ENCODE measurements at places on chromosomes 2 and 18. TPM values are rescaled to one million over a fixed set of nuclear protein-coding genes. Genes with fewer than 3 reads are reported as not detected.

DPYSL5 gene
- total RNA-seq, result not detected

DNA sequence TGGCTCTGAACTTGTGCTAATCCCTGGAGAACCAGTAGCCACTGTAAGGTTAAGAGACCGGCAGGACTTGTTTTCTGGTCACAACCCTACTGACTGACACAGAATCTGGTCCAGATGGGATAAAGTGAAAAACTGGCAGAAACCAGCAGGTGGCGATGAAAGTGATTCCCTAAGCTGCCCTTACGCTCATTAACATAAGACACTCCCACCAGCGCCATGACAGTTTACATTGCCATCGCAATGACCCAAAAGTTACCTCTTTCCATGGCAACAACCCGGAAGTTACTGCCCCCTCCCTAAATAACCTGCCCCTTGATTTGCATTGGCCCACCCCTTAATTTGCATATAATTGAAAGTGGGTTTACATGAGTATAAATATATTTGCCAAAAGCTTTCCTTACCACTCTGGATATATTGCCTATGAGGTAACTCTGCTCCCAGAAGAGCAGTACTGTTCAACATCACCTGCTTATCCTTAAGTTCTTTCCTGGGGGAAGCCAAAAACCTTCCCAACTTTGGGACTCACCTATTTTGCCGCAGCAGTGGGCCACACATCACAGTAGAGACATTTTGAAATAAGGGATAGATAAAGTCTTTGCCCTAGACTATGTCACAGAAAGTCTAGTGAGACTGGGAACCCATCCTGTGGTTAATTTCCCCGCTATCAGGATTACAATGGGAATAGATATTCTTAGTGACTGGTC is 35.8 kb upstream of the AFF3 start:
- DNase-seq, result no peak
- H3K36me3 ChIP-seq, result no peaks in the 10 kb centered on the region
- no peak overlapping the region for H3K27ac ChIP-seq
- H3K4me3 ChIP-seq, result no peak overlapping the region
- peaks cover 20% of the 10 kb centered on the region for H3K4me1 ChIP-seq
- H3K27me3 ChIP-seq, result peaks cover 17% of the 10 kb centered on the region

NFATC1 gene
- 1.4 TPM for total RNA-seq

MARCO gene
- total RNA-seq, result not detected

PLB1 gene
- 0.43 TPM for total RNA-seq

- H3K36me3 ChIP-seq, result no peaks in the 10 kb centered on the region
- H3K4me1 ChIP-seq, result no peaks in the 10 kb centered on the region
- no peak overlapping the region for H3K27ac ChIP-seq
- no peak for DNase-seq
- no peaks in the 10 kb centered on the region for H3K27me3 ChIP-seq
- H3K4me3 ChIP-seq, result no peak overlapping the region
Observed at GRCh38 chr2:209005371-209005770, 418.5 kb upstream of the MAP2 start.

DNA sequence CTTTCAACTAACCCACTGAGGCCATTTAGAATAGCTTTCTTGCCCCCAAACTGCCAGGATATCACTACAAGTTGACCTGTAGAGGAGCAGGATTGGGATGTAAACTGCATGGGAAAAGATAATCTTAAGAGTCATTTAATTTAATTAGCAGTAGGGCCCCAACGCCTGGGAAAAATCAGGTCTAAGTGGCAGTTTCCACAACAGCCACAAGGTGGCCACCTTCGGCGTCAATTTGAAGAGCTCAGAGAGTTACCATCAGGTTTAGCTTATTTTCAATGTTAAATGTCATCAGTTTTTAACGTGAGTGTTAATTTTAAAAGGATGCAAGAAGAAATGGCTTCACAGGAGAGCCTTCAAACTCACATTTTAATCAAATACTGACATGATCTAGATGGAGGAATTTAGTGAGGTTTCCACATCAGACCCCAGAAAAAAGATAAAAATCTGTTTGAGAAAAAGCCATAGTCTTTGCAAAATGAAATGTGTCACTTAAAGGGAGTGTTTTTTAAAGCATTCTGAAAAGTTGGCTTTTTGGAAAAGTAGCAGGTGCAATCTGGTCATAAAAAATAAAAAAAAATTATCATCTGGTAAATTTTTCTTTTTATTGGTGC is 77.3 kb upstream of the UPP2 start:
- peak; percentile 41 for DNase-seq
- peak overlapping the region; percentile 51 for H3K27ac ChIP-seq
- peaks cover 7% of the 10 kb centered on the region for H3K27me3 ChIP-seq
- H3K4me3 ChIP-seq, result no peak overlapping the region
- peaks cover 21% of the 10 kb centered on the region for H3K4me1 ChIP-seq

GRCh38 chr2:10140841-10141610 is 18.5 kb downstream of the RRM2 start:
- H3K4me1 ChIP-seq, result peaks cover 11% of the 10 kb centered on the region
- no peak overlapping the region for H3K4me3 ChIP-seq
- no peaks in the 10 kb centered on the region for H3K27me3 ChIP-seq

DNA sequence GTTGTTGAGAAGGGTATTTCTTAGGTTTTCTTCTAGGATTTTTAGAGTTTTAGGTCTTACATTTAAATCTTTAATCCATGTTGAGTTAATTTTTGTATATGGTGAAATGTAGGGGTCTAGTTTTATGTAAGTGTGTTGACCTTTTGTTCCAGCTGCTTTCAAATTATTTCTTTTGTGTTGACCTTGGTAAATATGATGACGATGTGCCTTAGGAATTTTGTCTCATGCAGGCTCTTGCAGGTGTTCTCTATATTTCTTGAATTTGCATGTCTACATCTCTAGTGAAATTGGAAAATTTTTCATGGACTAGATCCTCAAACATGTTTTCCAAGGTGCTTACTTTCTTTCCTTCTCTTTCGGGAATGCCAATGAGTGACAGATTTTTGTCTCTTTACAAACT is 1609.3 kb upstream of the ZEB2 start:
- no peak for DNase-seq
- no peak overlapping the region for H3K4me3 ChIP-seq
- H3K27me3 ChIP-seq, result peaks cover 3% of the 10 kb centered on the region
- peaks cover 10% of the 10 kb centered on the region for H3K4me1 ChIP-seq
- H3K36me3 ChIP-seq, result no peaks in the 10 kb centered on the region

DYSF gene
- total RNA-seq, result 0.57 TPM

MRPL30 gene
- total RNA-seq, result 29.7 TPM

DNA sequence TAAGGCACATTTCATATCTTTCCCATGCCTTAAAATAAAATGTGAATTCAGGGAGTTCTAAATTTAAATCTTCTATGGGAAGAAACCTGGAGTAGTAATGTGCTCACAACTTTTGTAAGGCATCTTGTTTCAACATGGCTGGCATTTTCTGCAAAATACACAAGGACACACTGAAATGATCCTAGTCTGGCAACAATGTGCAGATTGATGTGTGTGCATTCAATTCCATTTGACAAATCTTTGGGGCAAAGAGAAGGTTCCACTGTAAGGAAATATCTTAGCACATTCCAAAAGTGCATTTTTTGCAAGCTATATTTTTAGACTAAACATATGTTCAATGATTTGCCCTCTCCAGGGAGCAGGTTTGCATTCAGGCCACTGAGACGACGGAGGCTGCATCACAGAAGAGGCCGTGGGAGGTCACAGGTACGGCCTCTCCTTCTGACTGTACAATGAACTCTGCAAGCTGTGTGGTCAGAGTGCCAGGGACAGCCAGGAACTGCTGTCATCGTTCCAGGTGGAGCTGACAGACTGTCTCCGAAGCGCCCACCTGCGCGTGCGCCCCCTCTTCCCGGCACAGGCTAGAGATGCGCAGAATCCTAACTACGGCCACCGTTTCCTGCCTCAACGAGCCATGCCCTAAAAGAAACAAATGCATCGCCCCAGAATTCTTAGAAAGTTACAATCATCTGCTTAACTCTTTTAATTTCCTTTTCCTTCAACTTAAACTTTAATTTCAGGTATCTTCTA is 149.2 kb upstream of the POU3F3 start:
- no peaks in the 10 kb centered on the region for H3K4me1 ChIP-seq
- H3K4me3 ChIP-seq, result no peak overlapping the region
- no peak for DNase-seq

TFPI gene
- total RNA-seq, result 23.5 TPM

GRCh38 chr2:85797263-85797660 is 43.5 kb downstream of the ATOH8 start:
- peaks cover 14% of the 10 kb centered on the region for H3K36me3 ChIP-seq
- no peak overlapping the region for H3K27ac ChIP-seq
- H3K4me3 ChIP-seq, result no peak overlapping the region
- H3K27me3 ChIP-seq, result peaks cover 6% of the 10 kb centered on the region
- H3K4me1 ChIP-seq, result peaks cover 53% of the 10 kb centered on the region
- no peak for DNase-seq

GRCh38 chr2:25035537-25036220 is 6.2 kb upstream of the EFR3B start:
- peaks cover 5% of the 10 kb centered on the region for H3K4me1 ChIP-seq
- peaks cover 5% of the 10 kb centered on the region for H3K36me3 ChIP-seq

- DNase-seq, result peak; percentile 96
- H3K27ac ChIP-seq, result peak overlapping the region; percentile 74
- H3K4me3 ChIP-seq, result peak overlapping the region; percentile 13
- 0 out of 2 replicates have a peak, but pooled peaks cover 5% of the 10 kb centered on the region for H3K36me3 ChIP-seq
Observed at GRCh38 chr2:224101820-224102630, 62.9 kb upstream of the SERPINE2 start.

GRCh38 chr2:58319481-58319880 is 78.4 kb upstream of the FANCL start:
- no peak for DNase-seq
- peaks cover 2% of the 10 kb centered on the region for H3K27me3 ChIP-seq
- H3K36me3 ChIP-seq, result no peaks in the 10 kb centered on the region
- no peak overlapping the region for H3K27ac ChIP-seq
- H3K4me3 ChIP-seq, result no peak overlapping the region

NOSTRIN gene
- total RNA-seq, result not detected

AAK1 gene
- total RNA-seq, result 119 TPM

GRCh38 chr2:225400546-225401400 is 1.3 kb downstream of the NYAP2 start:
- DNase-seq, result no peak
- no peaks in the 10 kb centered on the region for H3K4me1 ChIP-seq
- no peaks in the 10 kb centered on the region for H3K36me3 ChIP-seq
- H3K4me3 ChIP-seq, result no peak overlapping the region
- H3K27ac ChIP-seq, result no peak overlapping the region

QPCT gene
- 7.2 TPM for total RNA-seq

DNA sequence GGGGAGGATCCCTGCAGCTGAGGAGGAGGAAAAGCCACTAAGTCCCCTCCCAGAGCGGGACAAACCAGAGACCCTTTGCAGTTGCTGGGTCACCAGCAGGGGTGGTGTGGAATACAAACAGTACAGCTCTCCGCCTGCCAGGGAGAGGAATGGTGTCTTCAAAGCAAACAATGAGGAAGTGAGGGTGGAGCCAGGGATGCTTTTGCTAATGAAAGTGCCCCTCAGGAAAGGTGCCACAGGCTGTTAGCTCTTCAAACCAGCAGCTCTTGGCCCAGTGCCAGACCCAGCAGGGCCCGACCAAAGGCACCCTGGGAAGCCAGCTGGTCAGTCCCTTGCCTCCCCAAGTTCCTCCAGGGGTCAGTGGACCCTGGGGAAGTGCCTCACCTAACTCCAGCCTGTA is 102.8 kb downstream of the HIBCH start:
- no peaks in the 10 kb centered on the region for H3K36me3 ChIP-seq
- H3K4me1 ChIP-seq, result peaks cover 12% of the 10 kb centered on the region
- H3K27me3 ChIP-seq, result no peaks in the 10 kb centered on the region

CRYGC gene
- total RNA-seq, result not detected

- no peaks in the 10 kb centered on the region for H3K36me3 ChIP-seq
- H3K27ac ChIP-seq, result no peak overlapping the region
- no peak overlapping the region for H3K4me3 ChIP-seq
- peaks cover 2% of the 10 kb centered on the region for H3K27me3 ChIP-seq
Observed at GRCh38 chr2:127170452-127171197, 49.5 kb downstream of the CYP27C1 start.

DNA sequence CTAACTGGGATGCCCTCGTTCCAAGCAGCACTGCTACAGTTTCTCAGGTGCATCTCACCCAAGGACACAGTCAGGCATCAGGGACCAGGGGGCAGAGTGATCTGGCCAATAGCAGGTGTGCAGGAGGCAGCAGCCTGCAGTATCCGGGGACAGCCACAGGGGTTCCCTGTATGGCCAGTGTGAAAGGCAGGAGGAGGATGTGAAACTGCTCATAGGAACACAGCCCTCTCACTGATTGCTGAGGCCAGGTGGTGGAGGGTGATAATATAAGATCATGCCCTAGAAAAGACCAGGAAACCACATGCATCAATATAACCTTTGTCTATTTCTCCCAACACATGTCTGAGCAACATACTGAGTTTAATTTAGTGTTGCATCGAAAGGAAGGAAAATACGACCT is 112.7 kb upstream of the TACR1 start:
- no peak for DNase-seq
- peaks cover 41% of the 10 kb centered on the region for H3K4me1 ChIP-seq
- H3K27ac ChIP-seq, result no peak overlapping the region
- H3K27me3 ChIP-seq, result peaks cover 4% of the 10 kb centered on the region
- H3K4me3 ChIP-seq, result no peak overlapping the region
- H3K36me3 ChIP-seq, result no peaks in the 10 kb centered on the region

ARHGAP28 gene
- 1.2 TPM for total RNA-seq

SERPINB10 gene
- total RNA-seq, result 1.4 TPM

DNA sequence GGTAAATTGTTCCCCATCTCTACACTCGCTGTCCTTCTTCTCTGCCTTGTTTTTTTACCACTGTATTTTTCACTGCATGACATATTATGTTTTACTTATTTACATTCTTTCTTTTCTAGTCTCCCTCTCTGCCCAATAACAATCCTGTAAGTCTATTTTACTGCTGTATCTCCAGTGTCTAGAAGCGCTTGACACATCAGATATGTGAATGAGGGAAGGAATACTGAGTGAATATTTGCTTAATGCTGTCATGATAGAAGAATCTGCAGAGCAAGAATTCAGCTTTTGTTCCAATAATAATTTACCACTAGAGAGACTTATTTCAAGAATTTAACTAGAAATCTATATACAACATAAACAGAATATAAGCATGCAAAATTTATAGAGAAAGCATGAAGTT is 99.5 kb downstream of the GALNT13 start:
- H3K4me1 ChIP-seq, result no peaks in the 10 kb centered on the region
- H3K4me3 ChIP-seq, result no peak overlapping the region
- no peak for DNase-seq
- no peaks in the 10 kb centered on the region for H3K36me3 ChIP-seq
- no peaks in the 10 kb centered on the region for H3K27me3 ChIP-seq
- no peak overlapping the region for H3K27ac ChIP-seq

Data from HFFc6 (cell line).